ENCODE measurements at places on chromosomes 3 and 15. TPM values are rescaled to one million over a fixed set of nuclear protein-coding genes. Genes with fewer than 3 reads are reported as not detected.

DNA sequence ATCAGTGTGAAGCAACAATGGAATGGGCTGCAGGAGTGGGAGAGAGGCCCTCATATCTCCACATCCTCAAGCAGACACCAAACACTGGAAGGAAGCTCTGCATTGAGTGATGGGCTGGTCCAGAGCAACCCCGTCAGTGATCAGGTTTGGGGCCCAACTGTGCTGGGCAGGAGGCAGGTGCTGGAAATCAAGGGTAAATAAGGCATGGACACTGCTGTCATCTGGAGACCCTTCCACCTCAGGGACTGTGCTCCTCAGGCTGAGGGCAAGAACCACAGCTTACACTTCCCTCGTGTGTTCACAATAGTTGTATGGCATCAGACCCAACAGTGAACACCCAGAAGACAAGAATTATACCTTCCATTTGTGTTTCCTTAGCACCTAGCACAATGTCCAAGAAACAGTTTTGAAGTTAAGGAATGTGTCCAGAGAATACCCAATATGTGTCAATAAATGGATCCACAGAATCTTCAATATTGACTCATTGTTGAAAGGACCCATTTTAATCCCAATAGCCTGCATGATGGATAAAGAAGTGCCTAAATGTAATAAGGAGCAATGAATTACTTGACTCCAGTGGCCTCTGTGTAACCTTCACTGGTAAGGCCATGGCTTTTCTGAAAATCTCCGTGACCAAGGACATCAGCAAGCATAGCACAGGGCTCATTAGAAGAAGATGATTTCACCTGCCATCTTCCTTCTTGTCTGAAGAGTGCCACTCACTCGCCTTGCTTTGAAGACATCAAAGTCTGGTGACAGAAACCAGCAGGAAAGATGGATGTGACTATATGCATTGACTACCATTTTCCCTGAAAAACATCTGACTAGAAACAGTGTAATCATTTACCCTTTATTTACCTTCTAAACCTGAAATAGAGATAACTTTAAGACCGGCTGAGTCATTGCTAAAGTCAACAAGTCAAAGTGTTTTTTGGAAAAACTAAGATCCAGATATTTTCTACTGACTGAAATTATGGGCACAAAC is 7.0 kb upstream of the AHSG start:
- no peak for DNase-seq

DNA sequence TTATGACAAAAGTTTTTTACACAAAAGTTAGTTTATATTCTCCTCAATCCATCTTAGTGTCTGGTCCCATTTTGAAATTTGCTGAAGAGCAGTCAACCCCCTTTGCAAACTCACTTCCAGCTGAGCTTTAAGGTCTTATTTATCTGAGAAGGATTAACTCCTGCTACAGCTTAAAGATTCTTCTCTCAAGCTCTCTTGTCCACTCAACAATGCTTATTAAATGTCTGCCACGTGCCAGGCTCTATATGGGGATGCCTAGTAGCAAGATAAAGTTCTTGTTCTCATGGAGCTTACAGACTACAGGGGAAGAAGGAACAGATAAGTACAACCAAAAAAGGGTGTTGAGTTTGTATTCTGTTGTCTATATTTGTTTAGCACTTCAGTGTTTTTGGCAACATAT is 18.7 kb downstream of the TMPRSS7 start:
- DNase-seq, result no peak

GATM gene
- 61.5 TPM for total RNA-seq

RFC4 gene
- 8.1 TPM for total RNA-seq

RPL4 gene
- total RNA-seq, result 1,229 TPM

MME gene
- total RNA-seq, result 8.6 TPM

Measured in heart right ventricle (tissue), 16 donors.